Pancreas (tissue), 10 donors: ENCODE measurements at places on chromosomes 1 and 21. TPM values are rescaled to one million over a fixed set of nuclear protein-coding genes. Genes with fewer than 3 reads are reported as not detected.

NUP210L gene
- total RNA-seq, result not detected

GRCh38 chr21:41142051-41142795 is 25.7 kb upstream of the BACE2 start:
- H3K27me3 ChIP-seq, result no peaks in the 10 kb centered on the region
- H3K36me3 ChIP-seq, result no peaks in the 10 kb centered on the region
- H3K27ac ChIP-seq, result no peak overlapping the region

GRCh38 chr21:14901482-14901958 is 163.3 kb downstream of the NRIP1 start:
- H3K36me3 ChIP-seq, result no peaks in the 10 kb centered on the region
- DNase-seq, result no peak
- H3K4me3 ChIP-seq, result no peak overlapping the region
- no peaks in the 10 kb centered on the region for H3K27me3 ChIP-seq

DNA sequence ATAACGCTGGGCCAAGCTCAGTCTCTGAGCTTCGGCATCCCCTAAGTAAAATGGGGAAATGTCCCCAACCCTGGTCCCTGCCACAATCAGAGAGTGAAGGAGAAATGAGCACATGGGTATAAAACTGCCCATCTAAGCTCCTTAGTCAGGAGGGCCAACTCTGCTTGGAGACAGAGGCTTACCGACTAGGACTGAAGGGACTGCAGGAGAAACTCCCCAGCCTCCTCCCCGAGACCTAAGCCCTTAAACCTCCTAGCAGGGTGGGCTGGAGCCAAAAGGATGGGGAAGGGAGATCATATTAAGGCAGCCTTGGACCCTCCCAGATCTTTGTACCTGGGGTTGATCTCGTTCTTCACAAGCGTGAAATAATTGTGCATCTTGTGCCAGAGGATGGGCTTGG is 5.5 kb downstream of the ETNK2 start:
- no peak overlapping the region for H3K27ac ChIP-seq
- DNase-seq, result no peak
- H3K4me1 ChIP-seq, result peaks cover 4% of the 10 kb centered on the region
- H3K36me3 ChIP-seq, result no peaks in the 10 kb centered on the region

- no peak overlapping the region for H3K4me3 ChIP-seq
- no peak for DNase-seq
- no peaks in the 10 kb centered on the region for H3K27me3 ChIP-seq
- H3K36me3 ChIP-seq, result no peaks in the 10 kb centered on the region
- H3K27ac ChIP-seq, result no peak overlapping the region
Observed at GRCh38 chr1:102970496-102971078, 137.7 kb downstream of the COL11A1 start.

DNA sequence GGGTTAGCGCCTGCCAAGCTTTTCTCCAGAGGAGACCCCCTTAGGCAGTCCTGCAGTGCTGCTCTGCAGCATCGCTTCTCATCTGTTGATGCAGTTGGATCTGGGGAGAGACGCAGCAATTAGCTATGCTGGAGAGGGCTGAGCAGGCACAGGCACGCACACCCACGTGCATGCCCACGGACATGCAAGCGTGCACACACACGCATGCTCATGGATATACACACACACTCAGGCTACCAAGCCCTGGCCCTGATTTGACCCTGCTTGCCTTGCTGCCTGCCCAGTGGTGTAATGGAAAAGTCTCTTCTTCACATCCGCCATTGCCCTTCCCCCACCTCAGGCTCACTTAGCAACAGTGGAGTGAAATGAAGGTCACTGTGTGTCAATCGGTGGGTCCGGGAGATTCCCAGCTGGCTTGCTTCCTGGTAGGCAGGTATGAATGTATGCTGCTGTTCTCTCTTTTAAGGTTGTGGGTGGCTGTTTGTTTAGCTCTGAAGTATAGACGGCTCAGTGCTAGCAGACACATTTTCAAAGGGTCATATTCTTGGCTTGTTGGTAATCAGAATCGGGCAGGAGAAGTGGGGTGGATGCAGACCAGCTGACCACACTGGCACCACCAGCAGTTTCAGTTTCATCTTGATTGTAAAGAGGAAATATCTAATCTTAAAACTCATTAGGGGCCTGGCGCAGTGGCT is 9.5 kb downstream of the ATP1B1 start:
- H3K27ac ChIP-seq, result peak overlapping the region; percentile 36
- H3K4me3 ChIP-seq, result no peak overlapping the region
- peaks cover 60% of the 10 kb centered on the region for H3K4me1 ChIP-seq
- DNase-seq, result peak; percentile 71
- no peaks in the 10 kb centered on the region for H3K36me3 ChIP-seq
- H3K27me3 ChIP-seq, result no peaks in the 10 kb centered on the region
